Suppressor macrophage (primary cell): ENCODE measurements at places on chromosomes 1 and 21.

- DNase-seq, result no peak
Observed at GRCh38 chr1:76351655-76352054, 277.1 kb downstream of the ST6GALNAC3 start.

GRCh38 chr1:70617728-70618127 lies 206.7 kb downstream of the CTH start:
- no peak for DNase-seq

GRCh38 chr1:244304656-244305055 lies 147.1 kb downstream of the ADSS2 start:
- DNase-seq, result peak; percentile 89

DNA sequence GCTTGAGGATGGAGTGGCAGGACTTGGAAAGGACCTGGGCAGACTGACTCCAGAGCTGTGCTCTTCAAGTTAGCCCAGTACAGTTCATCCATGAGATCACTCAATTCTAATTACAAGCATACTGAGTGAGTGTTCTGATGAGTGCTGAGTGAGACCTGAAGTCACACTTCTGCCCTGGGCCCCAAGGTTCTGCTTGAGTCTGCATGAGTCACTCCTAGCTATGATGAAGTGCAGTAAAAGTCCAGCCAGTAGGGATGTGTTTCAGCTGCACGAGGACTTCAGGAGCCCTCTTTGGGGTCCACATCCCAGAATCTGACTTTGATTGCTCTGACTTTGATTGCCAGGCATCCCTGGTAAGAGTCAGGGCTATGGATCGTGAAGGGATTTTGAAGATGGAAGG lies 35.8 kb downstream of the PLEKHA6 start:
- DNase-seq, result no peak

DNA sequence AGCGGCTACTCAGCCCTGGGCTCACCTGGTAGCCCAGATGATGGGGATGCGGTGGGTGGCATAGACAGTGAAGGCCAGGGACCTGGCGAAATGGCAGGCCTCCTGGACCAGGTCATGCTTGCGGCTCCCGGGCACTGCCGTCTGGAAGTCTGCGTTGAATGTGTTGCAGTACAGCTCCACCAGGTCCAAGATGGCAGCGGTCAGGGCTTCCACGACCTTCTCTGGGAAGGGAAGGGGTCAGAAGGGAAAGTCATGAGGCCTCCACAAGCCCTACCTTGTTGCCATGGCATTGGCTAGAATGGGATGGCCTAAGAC lies 38.8 kb downstream of the PIK3C2B start:
- no peak for DNase-seq

- DNase-seq, result no peak
Observed at GRCh38 chr1:62299426-62300200, 19.6 kb downstream of the KANK4 start.

DNA sequence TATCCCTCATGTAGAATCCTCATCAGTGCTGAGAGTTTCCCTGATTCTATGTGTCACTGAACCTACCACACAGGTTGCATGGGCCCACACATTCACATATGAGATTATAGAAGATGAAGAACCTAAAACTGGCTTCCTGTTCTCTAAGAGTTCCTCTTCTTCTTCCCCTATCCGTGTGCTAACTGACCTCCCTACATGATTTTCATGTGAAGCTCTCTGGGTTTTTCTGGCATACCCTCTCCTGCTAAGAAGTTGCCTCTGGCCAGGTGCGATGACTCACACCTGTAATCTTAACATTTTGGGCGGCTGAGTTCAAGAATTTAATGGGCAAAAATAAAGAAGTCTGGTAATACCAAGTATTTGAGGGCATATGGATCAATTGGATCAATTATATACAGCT lies 5.5 kb upstream of the CD244 start:
- DNase-seq, result peak; percentile 60

GRCh38 chr1:18866846-18867245 lies 7.4 kb upstream of the TAS1R2 start:
- no peak for DNase-seq

DNA sequence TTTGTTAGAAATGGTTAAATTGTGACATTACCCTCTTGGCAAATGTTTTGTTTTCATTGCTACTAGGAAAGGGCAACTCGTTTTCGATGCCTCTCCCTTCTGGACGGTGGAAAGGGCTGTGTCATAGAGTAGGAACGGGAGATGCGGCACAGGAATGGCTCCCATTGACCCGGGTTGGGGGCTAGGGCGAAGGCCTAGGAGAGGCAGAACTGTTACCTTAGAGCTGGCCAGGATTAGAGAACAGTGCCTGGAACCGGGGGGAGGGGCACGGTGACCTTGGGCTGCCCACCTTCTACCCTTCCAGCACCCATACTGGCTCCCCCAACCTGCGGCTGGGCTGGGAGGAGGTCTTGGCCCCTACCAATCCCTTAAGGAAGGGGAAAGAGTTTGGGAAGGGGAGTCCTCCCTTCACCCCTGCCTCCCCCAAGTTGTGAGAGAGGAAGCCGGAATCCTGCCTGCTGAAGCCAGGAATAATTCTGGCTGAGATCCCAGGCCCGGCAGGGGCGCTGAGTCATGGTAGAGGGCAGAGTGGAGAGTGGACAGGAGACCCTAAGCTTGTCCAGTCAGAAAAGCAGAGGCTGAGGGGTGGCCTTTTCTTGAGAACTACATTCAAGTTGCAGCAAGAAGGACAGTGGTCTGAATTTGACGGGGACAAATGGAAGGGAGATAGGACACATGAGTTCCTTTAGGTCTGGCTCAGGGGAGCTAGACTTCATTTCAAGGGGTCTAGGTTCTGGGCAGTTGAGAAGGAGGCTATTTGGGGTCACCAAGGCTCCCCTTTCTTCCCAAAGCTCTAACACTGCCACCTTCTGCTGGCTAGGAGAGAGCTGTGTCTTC lies 8.2 kb downstream of the LMNA start:
- DNase-seq, result peak; percentile 44

DNA sequence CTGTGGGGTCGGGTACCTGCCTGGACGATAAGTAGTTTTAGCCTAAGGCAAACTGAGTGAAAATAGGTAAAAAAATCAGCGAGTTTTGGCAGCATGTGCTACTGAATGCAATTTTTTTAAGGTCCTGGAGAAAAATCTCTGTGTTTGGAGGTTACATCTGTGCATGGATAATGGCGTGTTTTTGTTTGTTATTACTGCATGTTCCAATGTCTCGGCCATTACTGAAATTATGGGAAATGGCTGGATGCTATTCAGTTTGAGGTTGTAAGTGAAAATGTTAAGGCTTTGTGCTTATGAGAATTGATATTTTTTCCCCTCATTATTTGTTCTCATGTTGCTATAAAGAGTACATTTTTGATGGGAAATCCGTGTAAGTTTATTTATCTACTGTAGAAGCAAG lies 441.7 kb downstream of the PRDM2 start:
- no peak for DNase-seq

GRCh38 chr1:65339866-65340468 lies 30.6 kb downstream of the DNAJC6 start:
- no peak for DNase-seq

DNA sequence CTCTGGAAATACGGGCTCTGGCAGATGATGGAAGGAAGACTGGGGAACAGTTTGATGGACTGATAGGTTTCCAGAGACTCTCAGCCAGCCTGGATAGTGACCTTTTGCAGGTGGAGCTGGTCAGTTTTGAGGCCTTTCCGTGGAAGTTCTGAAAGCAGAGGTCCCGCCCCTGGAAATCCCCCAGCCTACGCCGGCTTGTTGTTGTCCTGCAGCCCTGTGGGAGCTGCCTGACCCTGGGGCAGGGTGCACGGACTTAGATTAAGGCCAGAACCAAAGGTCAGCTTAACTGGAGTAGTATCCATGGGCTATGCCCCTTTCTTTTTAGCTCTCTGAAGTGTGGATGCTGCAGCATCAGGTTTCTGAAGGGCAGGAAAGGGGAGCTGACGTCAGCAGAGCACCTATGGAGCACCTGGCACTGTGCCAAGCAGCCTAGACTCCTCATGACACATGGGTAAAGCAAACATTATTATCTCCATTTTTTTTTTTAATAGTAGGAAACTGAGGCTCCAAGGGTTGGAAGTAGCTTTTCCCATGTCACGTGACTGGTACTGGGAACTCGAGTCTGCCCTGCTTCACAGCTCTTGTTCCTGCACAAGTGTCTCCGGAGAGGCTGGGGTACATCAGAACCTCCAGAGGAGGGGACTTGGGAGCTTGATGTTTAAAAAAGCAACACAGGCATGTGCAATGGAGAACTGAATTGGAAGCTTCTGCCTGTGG lies 38.5 kb downstream of the IER5 start:
- no peak for DNase-seq

DNA sequence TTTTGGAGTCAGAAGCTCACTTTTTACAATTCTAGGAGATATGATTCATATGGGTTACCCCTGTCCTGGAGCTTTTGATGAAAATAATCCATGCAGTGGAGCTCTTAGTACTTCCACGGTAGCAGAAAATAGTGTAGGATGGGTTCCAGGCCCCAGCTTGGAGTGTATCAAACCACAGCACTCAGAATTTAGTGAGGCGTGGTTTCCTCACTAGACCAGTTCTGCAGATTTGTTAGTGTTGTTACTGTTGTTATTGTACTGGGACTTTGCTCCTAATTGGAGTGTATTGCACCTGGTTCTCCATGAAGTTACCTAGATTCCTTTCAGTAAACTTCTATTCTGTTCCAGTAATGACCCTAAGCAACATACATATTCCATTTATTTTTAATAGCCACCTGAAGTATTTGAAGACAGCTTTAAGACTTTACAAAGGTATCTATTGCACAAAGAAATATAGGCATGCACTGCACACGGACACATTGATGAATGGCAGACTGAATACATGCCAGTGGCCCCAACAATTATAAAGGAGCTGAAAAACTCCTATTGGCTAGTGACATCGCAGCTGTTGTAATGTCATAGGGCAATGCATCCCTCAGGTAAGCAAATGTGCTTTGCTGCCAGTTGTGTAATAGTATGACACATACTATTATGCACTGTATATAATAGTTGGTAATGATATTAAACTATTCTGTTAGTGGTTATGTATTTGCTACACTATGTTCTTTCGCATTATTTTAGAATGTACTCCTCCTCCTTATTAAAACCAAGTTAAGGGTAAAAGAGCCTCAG lies 1058.0 kb downstream of the KCNT2 start:
- DNase-seq, result no peak

DNA sequence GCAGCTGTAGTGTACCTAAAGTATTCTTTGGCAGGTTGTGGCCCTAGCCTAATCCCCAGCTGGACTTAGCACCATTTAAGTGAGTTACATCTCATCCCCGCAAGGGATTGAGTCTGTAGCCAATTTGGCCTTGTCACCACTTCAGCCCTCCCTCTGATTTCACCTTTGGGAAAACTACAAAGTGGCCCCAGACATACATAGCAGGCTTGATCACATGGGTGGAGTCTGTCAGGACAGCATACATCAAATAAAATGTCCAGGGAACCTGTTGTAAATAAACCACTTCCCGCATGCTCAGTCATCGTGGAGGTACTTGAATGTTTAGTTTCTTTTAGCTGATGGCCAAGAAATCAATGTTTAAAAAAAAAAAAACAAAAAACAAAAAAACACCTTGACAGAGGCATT lies 142.5 kb downstream of the DHRS3 start:
- no peak for DNase-seq

DNA sequence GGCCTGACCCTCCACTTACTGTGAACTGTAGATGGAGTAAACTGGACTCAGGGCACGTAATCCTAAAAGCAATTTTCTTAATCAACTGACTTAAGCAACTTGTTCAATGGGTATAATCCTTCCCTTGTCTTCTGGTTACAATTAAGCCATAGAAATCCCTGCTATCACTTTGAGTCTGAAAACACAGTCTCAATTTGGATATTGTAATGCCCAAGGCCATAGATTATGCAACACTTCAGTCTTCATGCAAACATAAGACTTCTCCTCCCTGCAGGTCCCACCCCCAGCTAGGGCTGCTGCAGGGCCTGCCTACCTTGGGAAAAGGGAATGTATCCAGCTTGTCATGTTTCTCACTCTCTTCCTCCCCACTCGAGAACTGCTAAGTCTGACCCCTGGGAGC lies 6.2 kb upstream of the SLC5A9 start:
- no peak for DNase-seq

DNA sequence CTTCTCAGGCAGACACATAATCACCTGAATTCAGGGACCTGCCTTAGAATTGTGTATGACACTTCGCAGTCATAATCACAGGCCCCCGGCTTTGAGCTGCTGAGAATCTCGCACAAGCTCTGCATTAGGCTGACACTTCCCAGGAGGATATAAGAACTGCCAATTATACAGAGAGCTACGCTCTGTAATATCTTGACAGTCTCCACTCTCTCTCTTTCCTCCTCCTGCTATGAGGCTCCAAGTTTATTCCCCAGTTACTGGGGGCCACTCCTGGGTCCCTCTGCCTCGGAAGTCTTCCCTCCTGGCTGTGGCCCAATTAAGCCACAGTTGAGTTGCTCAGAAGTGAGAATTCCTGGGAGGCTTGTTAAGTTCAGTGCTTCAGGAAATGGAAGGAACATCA lies 42.7 kb downstream of the EBNA1BP2 start:
- DNase-seq, result no peak

GRCh38 chr21:34085129-34085528 lies 11.8 kb downstream of the MRPS6 start:
- no peak for DNase-seq

- no peak for DNase-seq
Observed at GRCh38 chr1:30325085-30325935, 398.1 kb downstream of the MATN1 start.

DNA sequence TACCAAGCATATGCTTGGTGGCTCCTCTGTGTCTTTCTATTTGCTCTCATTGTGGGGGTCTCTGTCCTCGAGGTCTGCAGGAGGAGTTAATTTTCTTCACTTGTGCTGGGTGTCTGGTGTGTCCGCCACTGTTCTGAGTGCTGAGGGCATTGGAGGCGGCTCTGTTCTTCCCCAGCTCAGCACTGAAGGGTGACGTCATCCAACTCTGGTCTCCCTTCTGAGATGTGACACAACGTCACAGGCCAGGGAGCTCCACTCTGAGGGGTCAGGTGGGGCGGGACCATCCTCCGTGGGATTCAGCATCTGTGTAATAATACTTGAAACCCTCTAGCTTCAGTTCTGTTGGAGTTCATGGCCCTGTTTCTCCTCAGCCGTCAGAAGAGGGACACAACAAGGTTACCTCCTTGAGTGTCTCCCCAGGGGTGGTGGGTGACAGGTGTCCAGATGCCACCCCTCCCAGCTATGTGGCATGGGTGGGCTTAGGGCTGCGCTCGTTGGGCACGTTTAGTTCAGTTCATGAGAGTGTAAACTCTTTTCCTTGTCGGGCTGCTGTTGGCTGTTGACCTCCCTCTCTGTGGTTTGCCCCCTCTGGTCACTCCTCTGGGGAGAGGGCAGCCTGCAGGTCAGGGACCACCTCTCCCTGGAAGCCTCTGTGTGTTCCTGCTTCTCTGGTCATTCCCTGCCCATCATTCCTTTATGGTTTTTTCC lies 3.1 kb downstream of the IBA57 start:
- no peak for DNase-seq

DNA sequence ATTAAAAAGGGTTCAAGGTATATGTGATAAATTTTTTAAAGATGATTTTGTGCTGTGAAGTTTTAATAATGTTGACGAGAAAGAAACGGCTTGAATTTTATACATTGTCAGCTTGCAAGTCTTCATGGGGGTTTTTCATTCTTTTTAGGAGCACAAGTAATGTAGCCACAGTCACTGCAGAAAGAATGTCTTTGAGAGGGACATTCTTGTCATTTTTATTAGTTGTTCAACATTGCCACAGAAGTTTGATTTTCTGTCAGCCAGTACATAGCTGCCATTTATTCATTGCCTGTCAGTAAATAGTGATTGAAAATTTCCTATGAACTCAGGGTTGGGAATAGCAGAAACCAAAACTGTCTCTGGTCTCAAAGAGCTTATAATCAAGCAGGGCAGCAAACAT lies 156.3 kb downstream of the DHRS3 start:
- DNase-seq, result no peak

GRCh38 chr1:186577216-186577615 lies 103.0 kb downstream of the PTGS2 start:
- DNase-seq, result no peak
